ENCODE measurements at places on chromosomes 7 and 10.
A peak's percentile ranks its signal among the peaks of the same experiment; 100 is the strongest.

GRCh38 chr10:30215623-30216022, 133.5 kb downstream of the MTPAP start:
- no peak for DNase-seq

GRCh38 chr10:8085251-8085650, 30.8 kb downstream of the GATA3 start:
- DNase-seq, result no peak

- DNase-seq, result no peak
These were observed 8.1 kb downstream of the DNAH11 start for GRCh38 chr7:21550821-21551531.

GRCh38 chr7:120741371-120742042, 116.4 kb downstream of the TSPAN12 start:
- no peak for DNase-seq

DNA sequence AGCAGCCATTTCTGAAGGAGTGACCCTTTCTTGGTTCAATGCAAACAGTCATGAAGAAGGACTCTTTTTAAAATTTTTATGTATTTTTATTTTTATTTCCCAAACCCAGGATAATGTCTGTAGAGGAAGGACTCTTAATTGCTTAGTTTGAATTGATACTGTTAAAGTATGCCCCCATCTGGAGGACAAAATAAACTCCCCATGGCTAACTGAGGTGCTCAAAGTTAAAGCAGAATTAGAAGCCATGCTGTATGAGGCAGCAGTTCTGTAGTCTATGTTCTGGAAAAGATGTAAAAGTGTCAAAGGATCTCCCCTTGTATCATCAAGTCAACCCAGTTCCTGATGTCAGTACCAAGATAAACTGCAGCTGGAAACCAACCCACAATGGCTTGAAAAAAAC, 617.9 kb upstream of the GRM3 start:
- DNase-seq, result no peak

GRCh38 chr7:135169964-135170273, 588 bp downstream of the CYREN start:
- DNase-seq, result no peak

GRCh38 chr10:31018962-31019361, 12.7 kb downstream of the ZNF438 start:
- peak; percentile 10 for DNase-seq

DNA sequence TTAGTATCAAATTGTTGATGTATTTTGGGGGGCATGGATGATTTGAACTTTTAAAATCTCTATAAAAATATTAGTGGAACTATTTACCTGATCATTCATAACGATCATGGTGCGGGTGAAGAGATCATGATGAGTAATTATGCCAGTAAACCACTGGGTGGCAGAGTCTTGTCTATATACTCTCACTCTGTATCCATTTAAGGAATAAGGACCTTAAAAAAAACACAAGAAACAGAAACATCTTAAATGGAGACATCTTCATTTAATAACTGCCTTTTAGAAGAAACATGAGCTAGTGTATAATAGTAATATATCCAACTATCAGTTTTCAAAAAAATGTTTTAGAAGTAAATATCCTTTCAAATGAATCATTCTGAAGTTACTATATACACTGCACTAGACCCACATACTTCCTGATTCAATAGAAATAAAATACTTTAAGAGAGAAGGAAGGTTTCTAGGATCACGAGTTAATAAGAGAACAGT, 84.0 kb downstream of the NRBF2 start:
- DNase-seq, result peak; percentile 61

DNA sequence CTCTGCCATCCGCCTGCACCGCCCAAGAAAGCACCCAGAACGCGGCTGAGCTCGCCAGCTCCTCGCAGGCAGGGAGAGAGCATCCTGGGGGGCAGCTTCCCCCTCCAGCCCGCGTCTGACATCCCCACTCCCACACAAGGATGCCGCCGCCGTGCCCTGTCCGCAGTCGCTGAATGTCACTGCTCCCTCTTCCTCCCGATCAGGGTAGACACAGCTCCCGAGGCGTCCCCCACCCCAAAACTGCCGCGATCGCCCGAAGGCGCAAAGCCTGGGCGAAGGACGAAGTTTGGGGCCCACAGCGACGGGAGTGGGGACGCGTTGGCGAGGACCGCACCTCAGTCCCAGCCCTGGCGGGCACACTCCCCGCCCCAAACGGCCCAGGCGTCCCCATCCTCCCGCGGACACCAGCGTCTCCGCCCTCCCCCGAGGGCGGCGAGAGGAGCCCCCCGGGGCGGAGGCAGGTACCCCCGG, 1.5 kb upstream of the KAT6B start:
- DNase-seq, result peak; percentile 68

DNA sequence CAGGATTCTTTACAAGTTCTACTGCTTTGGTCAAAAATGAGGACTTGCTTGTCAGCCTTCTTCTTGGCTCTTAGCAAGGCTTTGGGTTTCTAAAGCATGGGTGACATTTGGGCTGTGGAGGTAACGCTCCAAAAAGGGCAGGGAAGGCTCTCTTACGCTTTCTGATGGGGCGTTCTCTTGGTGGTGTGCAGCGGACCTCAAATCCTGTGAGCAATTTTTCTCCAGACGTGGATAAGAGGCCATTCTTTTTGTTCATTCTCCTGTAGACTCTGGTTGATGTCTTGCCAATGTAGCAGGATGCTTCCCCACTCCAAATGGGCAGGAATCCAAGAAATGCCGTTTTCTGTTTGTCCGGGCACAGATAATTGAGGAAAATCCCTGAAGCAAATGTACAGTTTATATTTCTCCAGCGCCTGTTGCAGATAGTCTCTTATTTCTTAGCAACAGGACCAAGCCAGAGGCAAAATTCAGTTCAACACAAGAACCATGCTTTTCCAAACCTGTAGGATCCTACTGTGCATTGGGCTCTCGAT, 138.4 kb upstream of the NFE2L3 start:
- DNase-seq, result no peak

DNA sequence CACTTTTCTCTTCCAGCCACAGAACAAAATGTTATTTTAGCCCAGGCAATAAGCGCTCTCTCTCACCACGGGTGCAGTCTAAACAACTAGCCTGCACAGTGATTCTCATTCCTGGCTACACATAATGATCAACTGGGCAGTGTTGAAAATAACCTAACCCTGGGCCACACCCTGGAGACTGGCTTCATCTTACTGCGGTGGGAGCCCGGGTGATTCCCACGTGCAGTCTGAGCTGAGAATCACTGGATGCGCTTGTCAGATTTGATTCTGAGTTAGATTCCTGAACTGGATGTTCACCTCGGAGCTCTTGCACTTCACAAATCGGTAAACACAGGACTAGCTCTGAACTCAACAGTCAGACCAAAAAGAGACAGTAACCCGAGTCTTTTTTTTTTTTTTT, 14.9 kb downstream of the ZC3HAV1 start:
- no peak for DNase-seq

DNA sequence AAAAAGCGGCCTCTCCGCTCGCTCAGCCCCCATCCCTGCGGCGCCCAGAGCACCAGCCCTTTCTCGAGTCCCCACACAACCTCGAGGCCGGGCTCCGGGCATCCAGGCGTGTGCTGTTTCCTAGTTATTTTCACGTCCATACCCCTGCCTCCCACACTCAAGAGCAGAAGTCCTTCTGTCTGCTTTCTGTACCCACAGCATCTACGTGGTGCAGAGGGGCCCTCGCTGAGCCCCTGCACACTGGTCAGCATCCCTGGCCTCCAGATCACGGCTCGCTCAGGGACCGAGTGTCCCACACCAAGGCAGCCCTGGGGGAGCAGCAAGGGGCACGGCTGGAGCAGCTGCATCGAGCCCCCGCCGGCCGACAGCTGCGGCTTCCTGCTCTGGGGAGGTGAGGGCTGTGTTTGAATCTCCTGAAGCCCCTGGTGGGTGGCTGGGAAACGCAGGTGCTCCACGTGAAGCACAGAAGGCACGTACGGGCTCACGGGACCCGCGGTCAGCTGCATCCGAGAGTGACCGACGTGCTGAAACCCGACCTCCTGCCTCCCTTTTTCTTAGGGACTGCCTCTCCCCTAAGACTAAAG, 333.1 kb downstream of the DNAJB6 start:
- DNase-seq, result no peak

DNA sequence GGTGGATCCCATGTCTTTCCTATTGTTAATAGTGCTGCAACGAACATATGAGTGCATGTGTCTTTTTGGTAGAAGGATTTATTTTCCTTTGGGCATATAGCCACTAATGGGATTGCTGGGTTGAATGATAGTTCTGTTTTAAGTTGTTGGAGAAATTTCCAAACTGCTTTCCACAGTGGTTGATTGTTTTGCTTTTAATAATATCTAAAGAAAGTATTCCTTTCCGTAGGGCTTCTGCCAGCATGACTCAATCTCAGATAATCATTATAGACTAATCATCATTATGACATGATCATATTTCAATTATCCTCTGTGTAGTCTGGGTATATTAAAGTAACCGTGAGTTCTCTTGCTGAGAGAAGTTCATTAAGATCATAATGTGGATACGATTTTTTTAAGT, 110.2 kb upstream of the KMT2E start:
- peak; percentile 17 for DNase-seq

- no peak for DNase-seq
These were observed 3.5 kb downstream of the MTPAP start for GRCh38 chr10:30345611-30346010.

DNA sequence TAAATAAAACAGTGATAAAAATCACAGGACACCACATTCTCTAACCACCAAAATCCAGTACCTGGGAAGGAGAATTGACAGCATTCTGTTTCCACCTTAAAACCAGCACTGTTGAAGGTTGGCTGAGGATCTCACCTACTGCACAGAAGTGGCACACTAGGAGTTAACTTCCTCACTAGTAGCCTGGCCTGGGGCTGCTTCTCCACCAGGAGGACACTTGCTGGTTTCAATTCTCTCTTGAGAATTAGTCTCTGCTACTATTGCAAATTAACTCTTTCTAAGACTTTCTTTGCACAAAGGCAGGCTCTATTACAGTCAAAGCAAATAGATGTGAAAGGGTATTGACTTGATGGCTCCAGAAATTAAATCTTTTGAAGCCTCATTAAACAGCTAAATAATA, 2.3 kb upstream of the CTTNBP2 start:
- no peak for DNase-seq

- no peak for DNase-seq
These were observed 244.4 kb downstream of the TNS3 start for GRCh38 chr7:47337531-47337930.

- no peak for DNase-seq
These were observed 39.0 kb downstream of the FRMPD2 start for GRCh38 chr10:48235501-48235900.

All from small intestine (tissue), 16 donors.